ENCODE measurements at places on chromosomes 16 and 17.

GRCh38 chr16:89133457-89134127 is 38.0 kb upstream of the CDH15 start:
- no peak for DNase-seq

GRCh38 chr16:85983064-85983463 is 84.1 kb downstream of the IRF8 start:
- no peak for DNase-seq

DNA sequence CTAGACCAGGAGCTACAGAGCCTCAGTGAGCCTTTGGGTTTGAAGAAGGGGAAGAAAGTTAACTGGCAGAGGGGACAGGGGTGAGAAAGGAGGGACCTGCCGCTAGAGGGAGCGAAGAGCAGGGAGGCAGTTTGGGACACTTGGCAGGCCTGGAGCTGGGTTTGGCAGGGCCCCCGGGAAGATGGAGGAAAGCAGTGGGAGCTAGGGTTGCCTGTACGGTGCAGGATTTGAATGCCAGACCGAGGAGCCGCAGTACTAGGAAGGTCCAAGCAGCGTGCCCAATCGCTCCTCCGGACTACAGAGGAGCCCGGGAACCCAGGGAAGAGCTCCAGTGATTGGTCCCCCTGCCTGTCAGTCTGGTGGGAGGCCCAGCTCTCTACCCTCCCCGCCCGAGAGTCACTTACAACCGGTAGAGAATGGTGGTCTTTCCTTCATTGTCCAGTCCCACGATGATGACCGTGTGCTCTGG is 1.3 kb downstream of the ARL5C start:
- DNase-seq: no peak

DNA sequence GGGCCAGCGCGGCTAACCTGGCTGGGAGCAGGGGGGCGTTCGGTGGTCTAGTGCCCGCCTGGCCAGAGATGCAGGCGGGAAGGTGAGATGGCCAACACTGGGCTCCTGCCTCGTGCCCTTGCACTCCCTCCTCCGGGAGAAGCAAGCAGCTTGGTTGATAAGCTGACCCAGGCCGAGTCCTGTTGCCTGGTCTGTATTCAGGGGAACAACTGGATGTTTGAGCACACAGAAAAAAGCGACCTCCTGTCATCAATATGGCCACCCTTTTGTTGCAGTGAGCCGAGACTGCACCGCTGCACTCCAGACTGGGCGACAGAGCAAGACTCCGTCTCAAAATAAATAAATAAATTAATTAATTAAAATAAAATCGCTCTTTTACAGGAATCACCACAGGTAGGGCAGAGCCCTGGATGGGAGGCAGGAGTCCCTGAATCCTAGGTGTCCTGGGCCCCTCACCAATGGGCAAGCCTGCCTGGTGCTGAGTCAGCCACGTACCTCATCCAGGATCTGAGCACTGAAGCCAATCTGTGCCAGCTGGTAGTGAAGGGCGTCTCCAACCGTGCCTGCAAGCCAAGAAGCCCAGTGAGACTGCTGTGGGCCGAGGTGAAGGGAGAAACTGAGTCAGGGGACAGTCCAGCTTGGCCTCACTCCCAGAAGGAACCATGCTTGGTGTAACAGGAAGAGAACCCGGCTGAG is 31.8 kb downstream of the HASPIN start:
- no peak for DNase-seq

DNA sequence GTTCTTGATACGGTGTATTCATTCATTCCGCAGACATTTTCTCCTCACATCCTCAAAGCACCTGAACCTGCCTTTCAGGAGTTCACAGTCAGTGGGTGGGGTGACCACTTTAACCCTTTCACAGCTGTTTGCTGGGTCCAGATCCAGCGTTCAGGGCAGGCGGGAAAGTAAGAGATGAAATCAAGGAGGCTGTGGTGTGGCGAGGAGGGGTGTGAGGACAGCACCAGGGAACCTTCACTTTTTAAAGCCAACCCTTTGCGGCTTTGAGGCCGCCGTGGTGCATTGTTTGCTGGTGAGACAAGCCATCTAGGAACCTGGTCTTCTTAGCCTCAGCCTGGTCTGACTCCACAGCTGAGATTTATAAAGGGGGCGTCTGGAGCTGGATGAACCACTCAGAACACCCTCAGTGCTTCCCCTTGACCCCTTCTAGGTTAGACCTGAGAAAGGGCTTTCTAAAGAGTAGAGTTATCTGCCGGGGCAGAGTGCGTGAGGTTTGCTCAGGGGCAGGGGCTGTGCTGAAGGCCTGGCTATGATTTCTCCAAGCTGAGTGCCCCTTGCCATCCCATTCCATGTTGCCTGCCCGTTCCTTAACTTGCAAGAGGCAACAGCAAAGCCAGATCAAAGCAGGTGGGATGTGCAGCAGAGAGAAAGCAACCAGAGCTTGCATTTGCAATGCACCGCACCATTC is 933 bp downstream of the CCR7 start:
- DNase-seq: no peak

- no peak for DNase-seq
Observed at GRCh38 chr16:69413045-69413664, 11.3 kb upstream of the CYB5B start.

DNA sequence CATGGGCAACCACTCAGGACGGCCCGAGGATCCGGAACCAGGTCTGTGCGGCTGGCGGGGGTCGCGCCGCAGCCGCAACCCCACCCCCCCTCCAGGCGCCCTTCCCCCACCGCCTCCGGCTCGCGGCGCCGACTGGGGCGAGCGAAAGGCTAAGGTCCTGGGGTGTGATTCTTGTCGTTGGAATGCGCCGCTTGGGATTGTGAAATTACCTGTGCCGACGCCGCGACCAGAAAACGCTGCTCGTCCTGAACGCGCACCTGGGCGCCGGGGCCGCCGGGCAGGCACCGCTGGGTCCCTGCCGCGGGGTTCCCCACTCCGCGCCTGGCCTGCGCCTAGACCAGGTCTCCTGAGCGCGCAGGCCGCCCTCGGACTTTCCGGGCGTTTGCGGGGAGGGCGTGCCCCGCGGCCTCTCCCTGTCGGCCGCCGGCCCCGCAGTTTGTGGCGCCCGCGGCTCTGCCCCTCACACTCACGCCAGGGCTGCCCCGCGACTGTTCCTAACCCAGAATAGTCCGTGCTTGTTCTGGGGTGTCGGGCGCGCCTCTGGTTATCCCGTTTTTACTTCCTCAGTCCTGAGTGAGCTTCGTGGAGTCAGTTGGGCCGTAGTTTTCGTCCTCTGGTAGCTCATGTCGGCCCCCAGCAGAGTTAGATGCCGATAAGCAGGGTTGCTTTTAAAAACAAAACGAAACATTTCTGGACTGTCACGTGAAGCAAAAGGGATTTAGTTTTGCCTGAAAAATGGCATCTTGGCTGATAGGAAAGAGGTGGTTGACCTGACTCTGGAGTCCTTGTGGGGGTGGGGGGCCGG is 147.2 kb downstream of the SPECC1 start:
- DNase-seq: no peak

DNA sequence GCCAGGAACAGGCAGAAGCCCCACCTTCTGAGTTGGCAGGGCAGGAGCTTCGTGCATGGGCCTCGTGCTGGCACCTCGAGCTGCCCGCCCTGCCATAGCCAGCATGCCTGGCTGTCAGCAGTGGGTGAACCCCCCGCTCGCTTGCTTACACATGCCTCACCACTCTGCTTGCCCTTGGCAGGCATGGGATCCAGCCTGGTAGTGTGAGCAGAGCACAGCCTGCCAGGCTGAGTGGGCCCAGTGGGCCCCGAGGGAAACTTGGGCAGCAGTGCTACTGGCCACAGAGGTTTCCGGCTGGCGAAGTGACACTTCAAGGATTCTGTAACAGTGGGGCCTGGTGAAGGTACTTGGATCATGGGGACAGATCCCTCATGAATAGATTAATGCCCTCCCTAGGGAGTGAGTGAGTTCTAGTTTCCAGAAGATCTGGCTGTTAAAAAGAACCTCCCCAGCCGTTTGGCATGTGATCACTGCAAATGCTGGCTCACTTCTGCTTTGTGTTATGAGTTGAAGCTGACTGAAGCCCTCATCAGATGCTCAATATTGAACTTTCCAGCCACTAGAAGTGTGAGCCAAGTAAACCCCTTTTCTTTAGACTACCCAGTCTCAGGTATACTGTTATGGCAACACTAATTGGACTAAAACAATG is 114.7 kb downstream of the BCAS3 start:
- no peak for DNase-seq

GRCh38 chr17:45828171-45828570 is 16.5 kb upstream of the SPPL2C start:
- DNase-seq: no peak

DNA sequence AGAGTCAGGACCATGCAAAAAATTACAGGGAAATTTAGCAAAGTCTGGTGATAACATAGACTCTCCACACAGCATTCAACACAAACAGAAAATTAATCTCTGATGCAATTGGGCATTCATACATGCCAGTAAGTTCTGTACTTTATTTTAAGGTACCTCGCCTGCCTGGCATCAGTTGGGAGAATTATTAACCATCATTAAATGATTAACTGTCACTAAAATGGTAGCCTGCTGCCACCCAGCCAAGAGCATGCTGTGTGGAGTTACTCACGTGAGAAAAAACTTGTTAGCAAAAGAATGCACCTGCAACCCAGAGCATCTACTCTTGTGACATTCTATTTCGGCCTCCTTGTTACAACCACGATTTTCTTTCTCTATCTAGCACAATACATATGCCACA is 117.2 kb downstream of the GRIN2A start:
- DNase-seq: no peak

All from NCI-H1092 (cell line).